Heart left ventricle (tissue), 16 donors: ENCODE measurements at places on chromosomes 12 and 14.

DNA sequence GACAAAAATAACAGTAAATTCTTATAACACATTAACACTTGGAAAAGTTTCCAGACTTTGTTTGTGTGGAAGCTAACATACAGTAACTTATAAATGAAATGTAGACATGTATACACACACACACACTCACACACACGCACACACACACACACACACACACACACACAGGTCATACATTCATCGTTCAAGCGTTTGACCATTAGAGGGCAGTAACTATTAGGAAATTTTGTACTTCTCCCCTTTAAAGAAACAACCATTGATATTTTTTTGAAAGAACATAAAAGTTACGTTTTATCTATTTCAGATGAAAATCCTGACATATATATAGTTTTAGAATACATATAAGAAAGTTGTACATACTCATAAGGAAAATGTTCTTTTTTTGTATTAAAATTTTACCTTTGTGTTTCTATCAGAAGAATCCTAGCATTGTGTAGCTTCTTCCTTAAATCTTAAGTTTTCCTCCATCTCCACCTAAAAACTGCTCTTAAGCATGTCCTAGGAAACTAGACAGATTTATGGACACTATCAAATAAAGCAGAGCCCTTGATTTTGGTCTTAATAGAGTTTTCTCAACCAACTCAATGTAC is 29.0 kb downstream of the PTPRQ start:
- no peak for DNase-seq

GRCh38 chr12:123065676-123066383 is 85.1 kb downstream of the PITPNM2 start:
- DNase-seq, result no peak

GRCh38 chr12:68766646-68767045 is 20.7 kb downstream of the SLC35E3 start:
- no peak for DNase-seq

DNA sequence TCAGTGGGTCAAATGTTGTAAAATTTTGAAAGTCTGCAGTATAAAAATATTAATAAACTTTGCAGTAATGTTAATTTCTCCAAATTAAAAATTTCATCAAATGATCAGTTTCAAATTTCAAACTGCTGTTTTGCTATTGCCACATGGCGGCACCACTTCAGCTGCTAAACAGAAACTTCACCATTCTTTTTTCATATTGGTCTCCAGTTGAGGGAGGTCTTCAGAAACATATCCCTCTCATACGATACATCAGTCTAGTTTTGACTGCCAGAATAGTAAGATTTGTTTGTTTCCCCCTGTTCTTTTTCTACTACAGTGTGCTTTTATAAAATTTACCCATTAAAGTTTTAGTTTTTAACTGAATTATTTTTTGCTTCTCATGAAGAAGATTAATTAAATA is 4.2 kb upstream of the TRHDE start:
- no peak for DNase-seq

DNA sequence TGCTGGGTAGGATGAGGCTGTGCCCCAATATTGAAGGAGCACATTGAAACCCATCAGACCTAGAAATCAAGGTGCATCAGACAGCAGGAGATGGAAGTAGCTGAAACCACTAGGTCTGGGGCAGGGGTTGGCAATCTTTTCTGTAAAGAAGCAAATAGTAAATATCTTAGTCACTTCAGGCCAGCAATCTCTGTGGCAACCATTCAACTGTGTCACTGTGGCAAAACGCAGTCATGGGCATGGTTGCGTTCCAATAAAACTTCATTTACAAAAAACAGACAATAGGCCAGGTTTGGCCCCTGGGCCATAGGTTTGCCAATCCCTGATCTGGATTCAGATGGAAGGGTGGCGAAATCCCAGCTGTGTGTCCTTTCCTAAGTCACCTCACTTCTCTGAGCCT is 397.3 kb downstream of the MED13L start:
- DNase-seq, result no peak

GRCh38 chr12:65494537-65494936 is 216.1 kb downstream of the MSRB3 start:
- DNase-seq, result no peak

GRCh38 chr12:26571560-26571959 is 261.4 kb downstream of the ITPR2 start:
- no peak for DNase-seq

- no peak for DNase-seq
These were observed 153.0 kb downstream of the SYNE2 start for GRCh38 chr14:64005822-64006221.

GRCh38 chr12:21934173-21934572 is 7.1 kb downstream of the ABCC9 start:
- no peak for DNase-seq

GRCh38 chr12:113781415-113782198 is 184.5 kb downstream of the RBM19 start:
- no peak for DNase-seq

GRCh38 chr14:53316504-53316903 is 163.4 kb upstream of the DDHD1 start:
- no peak for DNase-seq

DNA sequence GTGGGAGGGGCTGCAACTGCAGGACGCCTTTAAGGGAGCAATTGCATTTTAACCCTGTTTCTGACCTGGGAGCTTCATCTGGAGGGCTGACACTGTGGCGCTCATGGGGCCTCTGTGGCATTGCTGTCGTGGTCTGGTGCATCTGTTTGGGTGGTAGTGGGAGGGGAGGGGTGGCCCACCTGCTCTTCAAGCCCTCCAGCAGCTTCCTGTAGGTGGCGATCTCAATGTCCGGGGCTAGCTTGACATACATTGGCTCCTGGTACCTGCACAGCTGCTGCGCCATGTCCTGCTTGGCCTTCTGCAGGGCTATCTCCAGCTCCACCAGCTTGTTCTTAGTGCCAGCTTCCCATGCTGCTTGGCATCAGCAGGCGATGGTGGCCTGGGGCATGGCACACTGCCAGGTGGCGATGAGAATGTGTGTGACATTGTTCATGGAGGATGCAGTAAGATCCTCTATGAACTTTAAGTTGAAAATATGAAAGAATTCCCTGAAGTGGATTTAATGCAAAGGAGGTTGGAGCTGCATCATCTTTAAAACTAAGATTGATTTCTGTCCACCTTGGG is 7.7 kb upstream of the KRT82 start:
- DNase-seq, result no peak

DNA sequence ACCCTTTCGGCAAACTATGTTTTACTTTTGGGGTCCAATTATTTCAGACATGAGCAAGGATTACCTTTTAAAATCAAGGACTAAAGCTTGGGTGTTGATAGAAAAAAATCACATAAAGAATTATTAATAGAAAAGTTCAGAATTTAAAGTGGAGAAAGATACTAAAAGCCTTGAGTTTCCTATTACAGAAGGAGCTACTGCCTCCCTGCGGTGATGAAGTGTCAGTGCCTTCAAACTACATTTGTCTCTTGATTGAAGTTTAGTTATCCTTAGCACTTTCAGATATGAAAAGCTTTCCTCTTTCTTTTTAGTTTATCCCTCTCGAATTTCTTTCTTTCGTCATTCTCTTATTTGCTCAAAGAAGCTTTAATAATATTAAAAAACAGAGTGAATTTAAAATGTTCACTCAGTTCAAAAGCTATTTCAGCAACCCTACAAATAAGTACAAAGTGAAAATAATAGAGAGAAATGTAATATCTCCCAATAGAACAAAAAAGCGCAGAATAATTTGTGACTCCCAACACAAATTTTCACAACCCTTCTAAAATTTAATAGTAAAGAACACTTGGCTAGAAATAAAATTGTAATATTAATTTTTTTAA is 87.6 kb downstream of the SEC23A start:
- DNase-seq, result peak; percentile 16

- peak; percentile 85 for DNase-seq
These were observed 3.5 kb upstream of the NFE2 start for GRCh38 chr12:54304187-54304810.

DNA sequence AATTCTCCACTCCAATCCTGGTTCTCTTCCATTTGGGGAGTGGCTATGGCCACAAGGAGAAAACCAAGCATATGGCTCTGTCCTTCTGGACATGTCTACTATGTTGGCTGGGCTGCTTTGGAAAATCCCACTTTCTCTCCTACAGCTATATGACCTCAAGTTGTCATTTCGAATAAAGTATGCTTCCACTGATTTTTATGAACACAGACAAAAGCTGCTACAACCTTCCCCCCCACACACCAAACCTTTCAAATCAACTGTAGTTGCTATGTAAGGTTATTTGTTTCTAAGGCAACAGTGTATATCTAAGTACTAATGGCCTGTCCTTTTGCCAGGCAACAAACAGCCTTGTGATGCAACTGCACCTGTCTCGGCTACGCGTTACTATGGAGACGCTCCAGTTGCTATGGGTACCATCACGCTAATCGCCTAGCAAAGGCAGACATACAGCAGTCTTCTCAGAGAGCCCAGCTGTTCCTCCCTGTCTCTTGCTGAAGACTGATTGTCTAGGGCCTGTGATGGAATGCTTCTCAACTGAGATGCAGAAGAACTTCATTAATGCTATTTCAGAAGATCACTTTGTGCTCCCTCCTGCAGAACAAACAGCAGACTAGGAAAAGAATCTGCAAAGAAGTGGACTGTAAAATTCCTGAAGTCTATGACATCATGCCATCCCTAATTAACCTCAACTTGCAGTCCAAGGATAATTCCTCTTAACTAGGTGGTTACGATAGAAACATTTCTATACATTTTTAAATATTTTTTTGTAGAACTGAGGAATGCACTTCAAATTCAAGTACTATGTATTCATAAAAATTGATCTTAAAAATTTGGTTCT is 67.6 kb downstream of the FOXN3 start:
- DNase-seq, result no peak

DNA sequence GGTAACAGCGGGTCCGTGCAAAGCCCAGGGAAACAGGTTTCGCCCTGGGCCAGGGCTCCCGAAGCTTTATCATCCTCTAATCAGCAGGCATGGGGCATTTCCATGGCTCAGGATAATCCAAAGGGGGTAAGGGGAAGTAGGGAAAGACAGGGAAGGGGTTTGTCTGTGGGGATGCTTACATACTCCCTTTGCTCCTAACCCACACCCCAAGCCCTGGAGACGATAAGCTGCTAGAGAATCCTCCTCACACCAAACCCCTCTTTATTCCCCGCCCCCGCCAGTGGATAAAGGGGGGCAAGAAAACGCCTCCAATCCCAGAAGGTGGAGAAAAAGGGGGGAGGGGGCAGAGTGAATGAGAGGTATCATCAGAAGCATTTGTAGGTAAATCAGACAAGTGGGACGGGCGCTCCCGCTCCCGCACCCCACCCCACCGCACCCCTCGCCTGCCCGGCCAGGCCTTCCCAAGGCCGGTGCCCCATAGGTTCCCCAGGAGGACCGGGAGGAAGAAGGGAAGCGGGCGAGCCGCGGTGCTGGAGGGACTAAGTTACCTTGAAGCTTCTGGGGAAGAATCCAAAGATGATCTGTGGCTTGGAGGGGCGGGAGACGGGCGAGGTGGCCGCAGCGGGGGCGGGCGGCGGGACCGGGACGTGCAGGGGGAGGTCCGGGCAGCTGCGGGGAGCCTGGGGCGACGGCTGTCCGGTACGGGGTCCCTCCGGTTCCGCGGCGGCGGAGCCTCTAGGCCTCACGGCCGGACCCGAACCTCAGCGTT is 762 bp downstream of the PPP2R5E start:
- no peak for DNase-seq

DNA sequence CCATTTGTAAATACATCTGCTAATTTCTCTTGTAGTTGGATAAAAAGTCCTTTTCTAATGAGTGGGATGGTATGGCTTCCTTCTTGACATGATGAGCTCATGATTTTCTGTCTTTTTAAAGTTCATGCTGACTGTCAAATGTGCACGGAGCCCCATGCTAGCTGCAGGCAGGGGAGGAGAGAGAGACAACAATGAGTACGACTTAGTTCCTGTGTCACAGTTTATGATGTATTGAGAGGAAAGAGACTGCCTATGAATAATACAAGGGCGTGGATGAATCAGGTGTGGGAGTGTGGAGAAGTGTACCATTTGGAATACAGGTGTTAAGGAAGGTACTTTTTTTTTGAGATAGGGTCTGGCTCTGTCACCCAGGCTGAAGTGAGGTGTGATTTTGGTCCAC is 10.7 kb upstream of the TBC1D30 start:
- DNase-seq, result no peak

- no peak for DNase-seq
These were observed 80.4 kb upstream of the SINHCAF start for GRCh38 chr12:31406345-31406744.

DNA sequence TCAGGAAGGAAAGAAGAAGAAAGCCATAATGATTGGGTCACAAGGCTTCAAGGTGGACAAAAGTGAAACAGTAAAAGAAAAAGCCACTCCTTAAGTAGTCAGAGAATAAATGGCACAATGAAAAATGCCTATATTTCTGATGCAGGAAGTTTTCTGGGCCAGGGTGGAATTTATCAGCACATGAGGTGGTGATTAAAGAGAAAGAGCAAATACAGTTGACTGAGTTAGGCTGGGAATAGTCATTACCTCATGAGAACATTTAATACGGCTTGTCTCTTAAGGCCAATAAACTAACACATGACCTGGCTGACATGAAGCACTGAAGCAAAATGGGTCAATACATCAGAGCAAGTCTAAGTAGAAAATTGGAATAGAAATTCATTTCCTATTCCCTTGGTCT is 499.7 kb downstream of the TMTC2 start:
- no peak for DNase-seq

DNA sequence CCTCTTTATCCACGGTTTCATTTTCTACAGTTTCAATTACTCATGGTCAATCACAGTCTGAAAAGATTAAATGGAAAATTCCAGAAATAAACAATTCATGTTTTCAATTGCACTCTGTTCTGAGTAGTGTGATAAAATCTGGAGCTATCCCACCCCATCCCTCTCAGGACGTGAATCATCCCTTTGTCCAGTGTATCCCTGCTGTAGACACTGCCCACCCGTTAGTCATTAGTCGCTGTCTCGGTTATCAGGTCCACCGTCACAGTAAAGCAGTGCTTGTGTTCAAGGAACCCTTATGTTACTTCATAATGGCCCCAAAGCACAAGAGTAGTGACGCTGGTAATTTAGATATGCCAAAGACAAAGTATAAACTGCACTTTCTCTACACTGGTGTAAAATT is 141.0 kb upstream of the LMNTD1 start:
- no peak for DNase-seq

GRCh38 chr12:10027721-10028120 is 2.8 kb upstream of the CLEC9A start:
- DNase-seq, result no peak

DNA sequence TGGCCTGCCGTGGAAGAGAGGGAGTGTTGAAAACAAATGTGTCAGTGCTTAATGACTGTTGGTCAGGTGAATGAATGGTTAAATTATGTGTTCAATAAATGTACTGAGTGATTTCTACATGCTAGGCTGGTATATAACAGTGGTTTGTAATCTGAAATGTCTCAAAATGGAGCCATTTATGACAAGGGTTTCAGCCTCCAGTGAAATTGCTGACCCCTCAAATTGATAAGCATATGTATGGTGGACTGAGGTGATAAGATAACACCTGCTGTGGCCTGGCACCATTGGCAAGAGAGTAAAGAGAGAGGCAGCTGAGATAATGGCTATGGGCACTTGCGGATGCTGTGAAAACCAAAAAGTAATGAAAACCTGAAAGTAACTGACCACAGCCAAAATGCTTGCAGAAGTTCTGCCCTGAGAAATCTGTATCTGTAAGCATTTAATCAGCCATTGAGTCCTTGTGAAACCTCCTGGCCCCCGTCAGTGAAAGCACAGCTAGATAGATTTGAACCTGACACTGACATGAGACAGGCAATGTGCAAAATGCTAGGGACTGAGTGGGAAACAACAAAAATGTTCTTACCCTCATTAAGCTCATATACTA is 1.4 kb upstream of the BCAT1 start:
- DNase-seq, result no peak

- DNase-seq, result no peak
These were observed 313.4 kb downstream of the BCL11B start for GRCh38 chr14:98958632-98959031.

- DNase-seq, result no peak
These were observed 477 bp downstream of the OAS3 start for GRCh38 chr12:112938751-112939150.
